Sigmoid colon (tissue), 7 donors: ENCODE measurements at places on chromosomes 5 and 9. TPM values are rescaled to one million over a fixed set of nuclear protein-coding genes. Genes with fewer than 3 reads are reported as not detected.

DNA sequence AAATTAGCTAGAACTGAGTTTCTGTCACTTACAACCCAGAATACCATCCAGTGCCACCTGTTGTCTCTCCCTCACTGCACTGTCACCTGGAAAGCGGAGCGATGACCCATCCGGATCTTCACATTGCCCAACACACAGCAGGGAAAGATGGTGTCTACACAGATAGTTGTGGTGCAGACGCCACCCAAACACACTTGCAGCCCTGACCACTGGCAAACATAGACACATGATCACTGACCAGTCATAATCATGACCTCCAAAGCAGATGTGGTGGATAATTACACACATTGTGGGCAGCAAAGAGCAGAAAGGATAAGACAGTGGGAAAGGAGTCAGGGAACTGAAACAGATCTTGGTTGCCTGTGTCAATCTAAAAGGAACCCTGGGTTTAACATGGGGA, 64.7 kb downstream of the GABBR2 start:
- no peak for DNase-seq
- no peaks in the 10 kb centered on the region for H3K4me1 ChIP-seq
- no peaks in the 10 kb centered on the region for H3K27me3 ChIP-seq

- no peaks in the 10 kb centered on the region for H3K36me3 ChIP-seq
- H3K27ac ChIP-seq: no peak overlapping the region
- peak; percentile 46 for DNase-seq
- H3K4me1 ChIP-seq: no peaks in the 10 kb centered on the region
Measured at GRCh38 chr5:430214-430925, 12.6 kb upstream of the EXOC3 start.

DNA sequence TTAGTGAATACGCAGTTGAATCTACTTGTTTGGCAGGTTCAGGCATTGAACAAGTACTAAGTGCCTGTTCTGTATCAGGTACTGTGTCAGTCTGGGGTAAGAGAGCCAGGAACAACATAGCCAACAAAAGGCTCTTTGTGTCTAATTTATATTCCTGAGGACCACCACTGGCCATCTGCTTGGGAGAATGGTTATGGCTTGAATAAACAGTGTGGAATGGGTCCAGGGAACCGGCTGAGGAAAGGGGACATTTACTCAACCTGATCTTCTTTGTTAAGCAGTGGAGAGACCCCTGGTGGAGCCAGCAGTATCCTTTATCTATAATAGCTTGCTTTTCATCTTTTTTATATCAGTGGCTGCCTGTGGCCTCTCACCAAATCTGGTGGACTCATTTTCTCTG, 38.6 kb downstream of the EXOSC2 start:
- no peak overlapping the region for H3K27ac ChIP-seq
- peaks cover 28% of the 10 kb centered on the region for H3K4me1 ChIP-seq
- H3K4me3 ChIP-seq: no peak overlapping the region
- H3K36me3 ChIP-seq: no peaks in the 10 kb centered on the region

DNA sequence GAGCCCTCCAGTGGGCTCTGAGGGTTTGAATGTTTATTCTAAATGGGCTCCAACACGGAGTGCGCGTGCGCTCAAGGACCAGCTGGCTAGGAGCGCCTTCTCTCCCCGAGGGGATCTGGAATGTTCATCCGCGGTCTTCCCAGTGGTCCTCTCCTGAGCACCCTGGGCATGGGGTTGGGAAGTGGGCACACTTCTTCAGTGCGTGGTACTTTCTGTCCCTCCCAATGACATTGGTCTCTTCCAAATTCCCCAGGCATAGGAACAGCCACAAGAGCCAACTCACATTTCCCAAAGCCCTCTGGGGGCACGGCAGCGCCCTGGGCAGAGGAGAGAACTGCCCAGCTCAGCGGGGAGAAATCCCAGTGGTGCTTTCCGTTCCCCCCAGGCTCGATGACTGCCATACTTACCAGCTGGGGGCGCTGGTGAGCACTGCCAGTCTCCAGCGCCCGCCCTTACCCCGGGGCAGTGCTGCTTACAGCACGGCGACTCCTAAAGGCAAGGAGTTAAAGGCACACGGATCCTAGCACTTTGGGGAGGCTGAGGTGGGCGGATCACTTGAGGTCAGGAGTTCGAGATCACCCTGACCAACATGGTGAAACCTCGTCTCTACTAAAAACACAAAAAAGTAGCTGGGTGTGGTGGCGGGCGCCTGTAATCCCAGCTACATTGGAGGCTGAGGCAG, 29.9 kb upstream of the OBP2B start:
- H3K4me3 ChIP-seq: peak overlapping the region; percentile 33
- H3K27me3 ChIP-seq: peaks cover 27% of the 10 kb centered on the region
- peak overlapping the region; percentile 54 for H3K27ac ChIP-seq
- no peak for DNase-seq
- H3K36me3 ChIP-seq: no peaks in the 10 kb centered on the region

- H3K4me1 ChIP-seq: no peaks in the 10 kb centered on the region
- no peaks in the 10 kb centered on the region for H3K36me3 ChIP-seq
- H3K27ac ChIP-seq: no peak overlapping the region
- no peaks in the 10 kb centered on the region for H3K27me3 ChIP-seq
Measured at GRCh38 chr5:136682986-136683385, 317.6 kb upstream of the TRPC7 start.

GRCh38 chr9:114166614-114167572, 11.6 kb downstream of the COL27A1 start:
- H3K36me3 ChIP-seq: no peaks in the 10 kb centered on the region
- peaks cover 13% of the 10 kb centered on the region for H3K4me1 ChIP-seq
- H3K27ac ChIP-seq: no peak overlapping the region
- no peaks in the 10 kb centered on the region for H3K27me3 ChIP-seq
- no peak overlapping the region for H3K4me3 ChIP-seq

- H3K36me3 ChIP-seq: no peaks in the 10 kb centered on the region
- H3K27ac ChIP-seq: no peak overlapping the region
- no peaks in the 10 kb centered on the region for H3K27me3 ChIP-seq
- no peak overlapping the region for H3K4me3 ChIP-seq
- DNase-seq: no peak
Measured at GRCh38 chr9:131692612-131693562, 47.0 kb downstream of the RAPGEF1 start.

DNA sequence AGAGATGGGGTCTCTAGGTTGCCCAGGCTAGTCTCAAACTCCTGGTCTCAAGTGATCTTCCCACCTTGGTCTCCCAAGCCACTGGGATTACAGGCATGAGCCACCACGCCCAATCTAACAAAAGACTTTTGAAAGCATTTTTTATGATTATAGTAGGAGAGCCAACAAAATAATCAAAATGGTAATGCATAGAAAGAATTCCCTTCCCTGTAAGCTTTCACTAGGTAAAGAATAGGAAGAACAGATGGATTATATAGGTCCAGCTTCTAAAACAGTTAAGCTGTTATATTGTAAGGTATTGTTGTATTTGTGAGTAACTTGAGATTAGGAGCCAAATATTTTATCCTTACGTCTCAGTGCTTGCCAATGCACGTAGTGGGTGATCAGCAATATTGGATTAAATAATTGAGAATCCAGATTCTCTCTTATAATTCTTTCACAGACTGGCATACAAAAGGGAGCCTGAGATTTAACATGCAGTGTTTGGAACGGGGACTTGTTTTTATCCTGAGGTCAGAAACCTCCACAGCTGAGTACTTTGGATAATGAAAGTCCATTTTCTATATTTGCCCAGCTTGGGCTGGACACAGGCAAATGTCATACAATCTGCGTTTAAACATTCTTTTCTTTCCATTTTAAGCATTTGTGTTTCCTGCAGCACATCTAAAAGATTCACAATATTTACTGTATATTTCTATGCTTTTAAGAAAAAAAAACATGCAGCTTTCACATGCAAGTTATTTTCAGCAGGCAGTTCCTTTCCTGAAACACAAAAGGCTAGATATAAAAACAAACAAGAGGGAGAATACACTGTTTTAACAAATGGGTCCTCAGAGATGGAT, 238.4 kb downstream of the ARRDC3 start:
- no peak overlapping the region for H3K4me3 ChIP-seq
- no peak for DNase-seq
- no peaks in the 10 kb centered on the region for H3K36me3 ChIP-seq

DNA sequence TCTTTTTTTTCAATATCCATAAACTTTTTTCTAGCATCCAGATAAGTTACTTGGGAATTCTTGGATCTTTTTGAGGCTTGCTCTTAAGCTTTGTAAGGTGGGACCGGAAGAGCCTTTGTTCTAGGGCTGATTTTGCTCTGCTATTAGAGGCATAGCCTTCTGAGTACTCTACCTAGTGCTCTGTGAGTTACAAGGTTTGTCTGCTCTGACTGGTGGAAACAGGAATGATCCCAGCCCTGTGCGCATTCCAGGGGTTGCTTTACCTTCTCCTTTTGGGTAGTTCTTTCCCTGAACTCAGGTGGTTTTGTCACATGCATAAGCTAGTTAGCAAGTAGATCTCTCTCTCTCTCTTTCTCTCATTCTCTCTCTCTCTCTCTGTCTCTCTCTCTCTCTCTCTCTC, 180.8 kb upstream of the PCSK5 start:
- no peak overlapping the region for H3K4me3 ChIP-seq
- H3K27me3 ChIP-seq: no peaks in the 10 kb centered on the region
- DNase-seq: no peak
- H3K4me1 ChIP-seq: no peaks in the 10 kb centered on the region
- H3K36me3 ChIP-seq: no peaks in the 10 kb centered on the region
- no peak overlapping the region for H3K27ac ChIP-seq

GRCh38 chr9:124480621-124480981, 26.6 kb downstream of the NR5A1 start:
- no peaks in the 10 kb centered on the region for H3K36me3 ChIP-seq
- DNase-seq: no peak
- peaks cover 10% of the 10 kb centered on the region for H3K4me1 ChIP-seq
- H3K27ac ChIP-seq: no peak overlapping the region

DNA sequence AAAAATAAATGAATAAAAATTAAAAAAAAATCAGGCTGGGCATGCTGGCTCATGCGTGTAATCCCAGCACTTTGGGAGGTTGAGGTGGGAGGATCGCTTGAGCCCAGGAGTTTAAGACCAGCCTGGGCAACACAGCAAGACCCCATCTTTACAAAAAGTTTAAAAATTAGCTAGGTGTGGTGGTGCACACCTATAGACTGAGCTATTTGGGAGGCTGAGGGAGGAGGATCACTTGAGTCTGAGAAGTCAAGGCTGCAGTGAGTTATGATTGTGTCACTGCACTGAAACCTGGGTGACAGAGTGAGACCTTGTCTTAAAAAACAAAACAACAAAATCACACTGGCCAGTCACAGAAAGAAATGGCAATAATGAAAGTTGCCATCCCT, 3.4 kb upstream of the CNTRL start:
- H3K27ac ChIP-seq: peak overlapping the region; percentile 39
- no peak for DNase-seq
- H3K4me1 ChIP-seq: no peaks in the 10 kb centered on the region
- no peaks in the 10 kb centered on the region for H3K36me3 ChIP-seq
- peak overlapping the region; percentile 33 for H3K4me3 ChIP-seq

DNA sequence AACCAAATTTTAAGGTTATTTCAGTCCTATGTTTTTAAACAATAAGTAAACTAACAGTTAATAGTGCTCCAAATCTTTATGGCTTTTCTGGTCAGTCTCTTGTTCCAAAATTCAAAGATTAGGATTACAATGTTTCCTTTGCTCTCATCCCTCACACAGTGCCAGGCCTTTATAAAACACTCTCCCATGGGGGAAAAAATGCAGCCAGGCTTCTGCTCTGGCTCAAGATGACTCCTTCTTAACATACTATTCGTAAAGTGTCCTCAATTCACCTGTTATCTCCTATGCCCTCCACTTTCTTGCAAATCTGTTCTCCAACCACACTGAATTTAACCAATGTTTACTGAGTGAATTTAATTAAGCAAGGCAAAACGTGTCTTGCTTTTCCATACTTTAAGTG, 1.4 kb downstream of the CEP120 start:
- peaks cover 26% of the 10 kb centered on the region for H3K4me1 ChIP-seq
- H3K27ac ChIP-seq: no peak overlapping the region
- peak overlapping the region; percentile 95 for H3K4me3 ChIP-seq

- H3K4me3 ChIP-seq: no peak overlapping the region
- peaks cover 82% of the 10 kb centered on the region for H3K36me3 ChIP-seq
- H3K4me1 ChIP-seq: no peaks in the 10 kb centered on the region
Measured at GRCh38 chr5:36177715-36178523, 26.0 kb downstream of the SKP2 start.

DNA sequence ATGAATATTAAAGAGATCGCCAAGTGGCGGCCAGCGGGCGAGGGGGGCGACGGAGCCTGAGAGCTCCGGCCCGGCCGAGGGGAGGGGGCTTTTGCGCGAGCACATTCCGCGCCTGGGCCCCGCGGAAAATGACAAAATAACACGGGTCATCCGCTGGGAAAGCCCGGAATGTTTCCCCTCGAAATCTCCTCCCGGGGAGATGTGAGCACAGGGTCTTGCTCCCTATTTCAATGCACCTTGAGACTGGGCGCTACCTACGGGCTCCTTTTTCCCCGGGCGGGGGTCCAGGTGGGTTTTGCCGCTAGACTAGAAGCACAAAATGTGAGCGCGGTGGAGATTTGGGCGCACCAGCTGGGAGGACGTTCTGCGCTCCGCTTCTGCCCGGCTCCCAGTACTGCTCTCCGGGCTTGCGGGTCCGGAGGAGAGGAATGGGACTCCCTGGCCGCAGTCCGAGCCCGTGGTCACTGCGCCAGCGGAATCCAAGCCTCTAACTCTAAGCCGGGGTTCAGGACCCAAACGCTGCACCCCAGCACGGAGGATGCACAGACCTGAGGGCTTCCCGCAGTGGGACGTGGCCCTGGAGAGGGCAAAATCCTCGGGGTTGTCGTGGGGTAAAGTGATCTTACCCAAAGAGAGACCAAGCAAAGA, 2.8 kb upstream of the PRDM12 start:
- peak overlapping the region; percentile 42 for H3K4me3 ChIP-seq
- no peak for DNase-seq
- peaks cover 87% of the 10 kb centered on the region for H3K27me3 ChIP-seq
- H3K4me1 ChIP-seq: peaks cover 74% of the 10 kb centered on the region
- no peak overlapping the region for H3K27ac ChIP-seq

- no peak for DNase-seq
- H3K36me3 ChIP-seq: no peaks in the 10 kb centered on the region
- no peak overlapping the region for H3K4me3 ChIP-seq
- H3K4me1 ChIP-seq: no peaks in the 10 kb centered on the region
Measured at GRCh38 chr9:98575379-98576346, 133.1 kb downstream of the GABBR2 start.

DNA sequence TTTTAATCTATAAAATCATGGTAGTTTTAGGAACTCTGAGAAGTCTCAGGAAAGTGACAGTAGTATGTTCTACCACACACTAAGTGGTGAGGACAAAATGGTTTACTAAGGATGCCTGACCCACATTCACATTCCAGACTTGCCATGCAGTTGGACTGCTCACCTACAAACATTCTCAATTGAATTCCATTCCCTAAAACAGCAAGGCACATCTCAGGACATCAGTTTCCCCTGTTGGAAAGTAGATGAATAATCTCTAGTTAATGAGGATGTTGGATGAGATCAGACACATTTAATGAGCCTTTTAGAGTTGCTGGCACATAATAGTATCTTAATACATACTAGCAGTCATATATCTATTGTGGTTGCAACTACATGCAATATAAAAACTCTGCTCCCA, 76.6 kb downstream of the ZNF618 start:
- H3K36me3 ChIP-seq: no peaks in the 10 kb centered on the region
- no peak overlapping the region for H3K27ac ChIP-seq
- peaks cover 8% of the 10 kb centered on the region for H3K4me1 ChIP-seq
- no peaks in the 10 kb centered on the region for H3K27me3 ChIP-seq
- H3K4me3 ChIP-seq: no peak overlapping the region
- no peak for DNase-seq

GRCh38 chr9:91586282-91586681, 162.7 kb upstream of the NFIL3 start:
- H3K27me3 ChIP-seq: no peaks in the 10 kb centered on the region
- H3K4me3 ChIP-seq: no peak overlapping the region
- DNase-seq: no peak
- H3K27ac ChIP-seq: no peak overlapping the region

The PAEP gene
- total RNA-seq: not detected

The IL13 gene
- not detected for total RNA-seq

The MARVELD2 gene
- total RNA-seq: 0.36 TPM

The DPYSL3 gene
- total RNA-seq: 159 TPM

The PCBD2 gene
- 4.2 TPM for total RNA-seq

The ABCA1 gene
- total RNA-seq: 76.7 TPM

The PCDHGA1 gene
- 0.71 TPM for total RNA-seq

The ECSCR gene
- 16.6 TPM for total RNA-seq
